ENCODE measurements at places on chromosomes 1 and 21.

GRCh38 chr1:222893255-222893654, 78.4 kb downstream of the DISP1 start:
- no peak for DNase-seq

DNA sequence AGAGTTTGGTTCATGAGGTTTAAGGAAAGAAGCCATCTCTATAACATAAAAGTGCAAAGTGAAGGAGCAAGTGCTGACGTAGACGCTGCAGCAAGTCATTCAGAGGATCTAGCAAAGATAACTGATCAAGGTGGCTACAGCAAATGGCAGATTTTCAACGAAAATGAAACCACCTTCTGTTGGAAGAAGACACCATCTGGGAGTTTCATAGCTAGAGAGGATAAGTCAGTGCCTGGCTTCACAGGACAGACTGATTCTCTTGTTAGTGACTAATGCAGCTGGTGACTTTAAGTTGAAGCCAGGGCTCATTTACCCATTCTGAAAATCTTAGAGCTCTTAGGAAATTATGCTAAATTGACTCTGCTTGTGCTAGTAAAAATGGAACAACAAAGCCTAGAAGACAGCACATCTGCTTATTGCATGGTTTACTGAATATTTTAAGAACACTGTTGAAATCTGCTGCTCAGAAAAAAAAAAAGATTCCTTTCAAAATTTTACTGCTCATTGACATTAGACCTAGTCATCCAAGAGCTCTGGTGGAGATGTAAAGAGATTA, 10.5 kb downstream of the MAEL start:
- DNase-seq: no peak

DNA sequence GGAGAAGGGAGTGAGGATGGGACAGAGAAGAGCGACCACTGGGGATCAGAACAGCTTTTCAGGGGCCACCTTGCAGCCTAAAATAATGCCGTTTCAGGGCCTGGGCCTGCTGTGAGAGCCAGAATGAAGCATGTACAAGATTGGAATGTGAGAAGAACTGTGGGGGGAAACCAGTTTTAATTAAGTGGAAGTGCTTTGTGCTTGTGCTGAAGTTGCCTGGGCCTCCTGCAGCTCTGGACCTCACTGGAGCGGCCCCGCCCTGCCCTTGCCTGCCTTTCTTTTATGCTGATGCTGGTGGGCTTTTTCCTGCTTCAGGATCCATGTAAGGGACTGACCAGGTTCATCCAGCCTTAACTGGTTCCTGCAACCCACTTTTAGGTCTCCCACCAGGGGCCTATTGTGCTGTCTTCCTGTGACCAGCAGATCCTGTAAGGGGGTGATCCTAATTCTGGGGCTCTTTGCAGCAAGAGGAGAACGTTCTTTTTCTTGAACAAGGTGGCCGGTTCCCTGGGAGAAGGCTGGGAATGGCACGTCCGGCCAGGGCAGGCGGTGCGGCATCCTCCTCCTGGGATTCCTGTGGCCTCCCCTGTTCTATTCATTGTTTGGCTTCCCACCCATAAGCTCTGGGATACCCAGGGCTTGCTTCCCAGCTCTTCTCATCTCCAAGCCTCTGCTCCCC, 3.2 kb downstream of the C1orf226 start:
- DNase-seq: no peak

GRCh38 chr1:30161953-30162352, 561.4 kb downstream of the MATN1 start:
- DNase-seq: no peak

- peak; percentile 82 for DNase-seq
Measured at GRCh38 chr1:154847891-154848290, 22.2 kb downstream of the KCNN3 start.

- DNase-seq: no peak
Measured at GRCh38 chr1:231814021-231814420, 187.4 kb downstream of the DISC1 start.

DNA sequence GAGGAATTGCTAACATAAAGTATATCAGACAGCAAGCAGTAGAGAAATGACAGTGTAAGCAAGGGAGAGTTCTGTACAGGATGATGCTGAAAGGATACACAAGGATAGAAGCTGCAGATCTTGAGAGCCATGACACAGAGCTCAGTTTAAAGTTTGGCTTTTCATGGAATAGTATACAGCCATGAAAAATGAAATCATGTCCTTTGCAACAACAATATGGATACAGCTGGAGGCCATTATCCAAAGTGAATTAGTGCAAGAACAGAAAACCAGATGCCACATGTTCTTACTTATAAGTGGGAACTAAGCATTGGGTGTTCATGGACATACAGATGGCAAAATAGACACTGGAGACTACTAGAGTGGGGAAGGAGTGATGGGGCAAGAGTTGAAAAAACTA, 169.8 kb downstream of the ST6GALNAC5 start:
- DNase-seq: no peak

DNA sequence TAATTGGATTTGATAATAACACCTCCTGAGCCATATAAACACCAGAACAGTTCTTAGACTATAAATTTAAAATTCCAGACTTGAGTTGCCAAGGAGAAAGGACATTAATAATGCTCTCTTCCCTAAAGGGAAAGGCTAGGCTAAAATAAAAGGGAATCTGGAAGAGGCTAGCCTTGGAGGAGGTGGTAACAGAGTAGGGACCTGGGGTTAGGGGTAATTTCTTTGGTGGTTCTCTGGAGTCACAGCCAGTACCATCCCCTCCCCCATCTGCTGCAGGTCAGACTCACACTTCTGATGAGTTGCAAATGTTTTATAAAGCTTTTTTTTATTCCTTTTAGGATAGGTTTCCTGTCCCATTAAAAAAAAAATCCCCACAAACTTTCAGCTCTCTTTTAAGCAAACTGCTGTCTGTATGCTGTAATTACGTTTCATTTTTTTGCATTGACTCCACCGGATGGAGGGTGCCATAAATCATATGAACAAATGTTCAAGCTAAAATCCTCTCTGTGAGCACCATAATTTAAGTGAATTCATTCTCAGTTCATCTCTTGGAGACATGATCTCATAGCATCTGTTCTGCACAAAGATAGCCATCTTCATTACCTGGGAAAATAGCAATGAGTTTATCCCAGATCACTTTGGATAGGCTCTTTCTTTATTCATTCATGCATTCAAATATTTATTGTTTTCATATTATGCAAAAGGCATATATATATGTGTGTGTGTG, 379.6 kb downstream of the TTLL7 start:
- DNase-seq: no peak

DNA sequence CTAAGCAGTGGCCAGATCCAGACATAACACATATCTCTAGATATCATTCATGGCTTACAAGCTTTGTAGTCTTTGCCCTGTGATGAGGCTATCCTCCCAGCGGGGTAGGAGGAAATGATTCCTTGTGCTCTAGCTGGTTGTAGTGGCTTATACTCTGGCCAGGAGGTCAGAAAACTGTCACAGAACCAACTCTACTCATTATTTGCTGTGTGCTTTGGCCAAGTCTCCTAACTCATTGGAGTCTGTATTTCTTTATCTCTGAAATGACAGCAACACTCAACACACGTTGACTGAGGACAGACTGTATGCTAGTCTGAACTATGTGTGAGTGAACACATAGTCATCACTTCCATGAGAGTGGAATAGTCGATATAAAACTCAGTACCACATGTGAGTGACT, 116.7 kb upstream of the F3 start:
- DNase-seq: no peak

DNA sequence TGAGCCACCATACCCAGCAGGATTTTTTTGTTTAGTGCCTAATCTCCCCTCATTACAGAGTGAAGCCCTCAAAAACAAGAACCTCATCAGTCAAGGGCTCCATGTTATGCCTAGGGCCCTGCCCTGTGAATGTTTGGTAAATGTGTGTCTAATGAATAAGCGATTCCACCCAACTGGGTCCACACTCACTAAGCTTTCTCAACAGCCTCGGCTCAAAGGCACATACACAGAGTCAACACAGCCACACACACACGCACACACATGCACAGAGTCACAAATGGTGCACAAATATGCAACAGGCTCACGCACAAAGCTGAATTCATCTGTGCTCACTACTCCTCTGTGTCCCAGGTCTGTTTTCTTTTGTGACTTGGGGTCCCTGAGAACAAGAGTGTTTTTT, 11.7 kb upstream of the SYNC start:
- no peak for DNase-seq

GRCh38 chr1:225999912-226000337, 782 bp upstream of the SDE2 start:
- DNase-seq: no peak

GRCh38 chr1:211198111-211198510, 61.1 kb upstream of the RCOR3 start:
- no peak for DNase-seq

DNA sequence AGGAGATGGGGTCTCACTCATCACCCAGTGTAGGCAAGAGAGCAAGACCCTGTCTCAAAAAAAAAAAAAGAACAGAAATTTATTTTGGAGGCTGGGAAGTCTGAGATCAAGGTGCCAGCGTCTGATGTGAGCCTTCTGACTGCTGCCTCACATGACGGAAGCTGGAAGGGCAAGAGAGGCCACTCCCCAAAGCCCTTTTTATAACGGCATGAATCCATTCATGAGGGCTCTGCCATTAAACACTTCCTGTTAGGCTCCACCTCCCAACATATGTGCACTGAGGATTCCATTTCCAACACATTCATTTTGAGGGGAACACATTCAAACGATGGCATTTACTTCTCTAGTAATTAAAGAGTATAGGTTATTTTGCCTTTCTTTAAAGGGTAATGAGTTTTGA, 50.9 kb upstream of the C1orf198 start:
- no peak for DNase-seq

DNA sequence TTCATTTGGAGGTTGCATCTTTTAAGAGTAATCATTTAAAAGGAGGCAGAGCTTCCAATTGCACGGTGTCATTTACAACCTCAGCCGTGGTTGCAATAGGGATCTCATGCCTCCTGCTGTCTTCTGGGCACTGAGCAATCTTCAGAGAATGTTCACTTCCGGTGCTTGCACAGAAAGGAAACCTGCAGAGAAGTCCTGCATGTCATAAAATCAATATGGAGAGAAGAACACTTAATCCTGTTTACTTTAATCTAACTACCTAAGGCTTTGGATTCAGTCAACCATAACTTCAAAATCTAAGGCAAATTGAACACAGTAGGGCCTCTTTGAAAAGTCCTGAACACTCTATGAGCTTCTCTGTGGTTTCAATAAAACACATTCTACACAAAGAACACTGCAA, 11.3 kb upstream of the MAP10 start:
- DNase-seq: no peak

- no peak for DNase-seq
Measured at GRCh38 chr21:29808153-29808552, 131.6 kb downstream of the GRIK1 start.
